ENCODE measurements at places on chromosomes 2 and 18.

- DNase-seq, result no peak
Measured at GRCh38 chr2:97969081-97970067, 26.4 kb downstream of the TMEM131 start.

DNA sequence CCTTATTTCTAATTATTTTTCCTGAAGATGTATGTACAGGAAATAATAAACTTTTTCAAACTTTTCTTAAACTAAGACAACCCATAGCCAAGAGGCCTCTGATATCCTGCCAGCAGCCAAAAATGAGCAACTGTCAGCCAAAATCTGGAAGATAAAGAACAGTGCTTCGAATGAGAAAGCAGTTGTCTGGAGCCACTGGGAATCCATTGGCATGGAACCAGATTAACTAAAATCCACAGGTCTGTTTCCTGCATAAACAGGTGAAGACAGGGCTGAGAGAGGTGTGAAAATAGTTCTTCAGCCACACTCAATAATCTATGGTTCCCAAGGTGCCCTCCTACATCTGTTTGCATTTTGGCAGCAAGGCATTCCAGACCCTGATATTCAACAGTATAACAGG is 1076.7 kb upstream of the PIK3C3 start:
- DNase-seq, result no peak

- no peak for DNase-seq
Measured at GRCh38 chr2:135785032-135785431, 43.4 kb downstream of the UBXN4 start.

GRCh38 chr2:69755862-69756467 is 14.0 kb downstream of the ANXA4 start:
- no peak for DNase-seq

Measured in cerebellar nuclear complex (tissue), 1 donor.